ENCODE measurements at places on chromosomes 1 and 21.
A peak's percentile ranks its signal among the peaks of the same experiment; 100 is the strongest.

GRCh38 chr1:75908717-75909152 lies 23.5 kb downstream of the ASB17 start:
- DNase-seq: peak; percentile 38

GRCh38 chr1:26723013-26723991 lies 27.5 kb downstream of the ARID1A start:
- DNase-seq: peak; percentile 54

DNA sequence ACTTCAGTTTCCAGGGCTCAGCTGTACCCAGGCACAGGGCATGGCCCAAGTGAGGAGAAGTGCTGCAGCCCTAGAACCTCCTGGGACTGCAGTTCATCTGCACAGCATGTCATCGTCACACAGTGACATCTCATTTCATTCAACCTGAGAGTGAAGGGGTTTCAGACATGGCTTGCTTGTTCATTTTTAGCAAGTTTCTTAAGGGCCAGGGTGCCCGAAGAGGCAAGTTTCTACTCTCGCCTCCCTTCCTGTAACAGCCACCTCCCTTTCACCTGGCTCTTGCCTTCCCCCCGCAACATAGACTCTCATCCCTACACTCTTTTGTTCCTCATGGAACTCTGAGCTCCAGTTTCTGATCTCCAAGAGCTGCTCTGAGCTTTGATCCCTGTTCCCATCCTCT lies 108.1 kb downstream of the C1orf21 start:
- DNase-seq: no peak

- DNase-seq: peak; percentile 77
Observed at GRCh38 chr21:37593015-37593414, 226.4 kb downstream of the DYRK1A start.

- no peak for DNase-seq
Observed at GRCh38 chr1:151843398-151843797, 3.8 kb upstream of the C2CD4D start.

GRCh38 chr1:57131701-57132394 lies 166.0 kb upstream of the C8B start:
- no peak for DNase-seq

DNA sequence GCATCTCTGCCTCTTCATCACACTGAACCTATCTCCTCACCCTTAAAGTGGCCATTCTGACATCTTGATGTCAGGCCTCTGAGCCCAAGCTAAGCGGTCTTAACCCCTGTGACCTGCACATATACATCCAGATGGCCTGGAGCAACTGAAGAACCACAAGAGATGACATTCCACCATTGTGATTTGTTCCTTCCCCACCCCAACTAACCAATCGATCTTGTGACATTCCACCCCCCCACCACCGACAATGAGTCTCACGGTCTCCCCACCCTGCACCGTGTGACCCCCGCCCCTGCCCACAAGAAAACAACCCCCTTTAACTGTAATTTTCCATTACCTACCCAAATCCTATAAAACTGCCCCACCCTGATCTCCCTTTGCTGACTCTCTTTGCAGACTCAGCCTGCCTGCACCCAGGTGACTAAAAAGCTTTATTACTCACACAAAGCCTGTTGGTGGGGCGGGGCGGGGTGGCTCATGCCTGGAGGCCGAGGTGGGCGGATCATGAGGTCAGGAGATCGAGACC lies 21.0 kb upstream of the PINK1 start:
- DNase-seq: no peak

DNA sequence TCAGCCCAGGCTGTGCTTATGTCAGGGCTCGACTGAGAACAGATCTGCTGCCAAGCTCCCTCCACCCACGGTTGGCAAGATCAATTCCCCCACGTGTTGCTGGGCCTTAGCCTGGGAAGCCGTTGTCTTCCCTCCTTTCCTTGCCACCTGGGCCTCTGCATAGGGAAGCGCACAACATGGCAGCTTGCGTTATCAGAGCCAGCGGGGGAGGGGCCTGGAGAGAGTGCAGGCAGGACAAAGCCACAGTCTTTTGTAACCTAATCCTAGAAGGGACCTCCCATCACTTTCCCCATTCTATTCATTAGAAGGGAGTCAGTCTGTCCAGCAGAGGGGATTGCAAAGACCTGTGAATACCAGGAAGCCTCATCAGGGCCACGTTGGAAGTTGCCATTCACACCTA lies 17.0 kb upstream of the IGSF21 start:
- DNase-seq: peak; percentile 61
